ENCODE measurements at places on chromosomes 2 and 18.

DNA sequence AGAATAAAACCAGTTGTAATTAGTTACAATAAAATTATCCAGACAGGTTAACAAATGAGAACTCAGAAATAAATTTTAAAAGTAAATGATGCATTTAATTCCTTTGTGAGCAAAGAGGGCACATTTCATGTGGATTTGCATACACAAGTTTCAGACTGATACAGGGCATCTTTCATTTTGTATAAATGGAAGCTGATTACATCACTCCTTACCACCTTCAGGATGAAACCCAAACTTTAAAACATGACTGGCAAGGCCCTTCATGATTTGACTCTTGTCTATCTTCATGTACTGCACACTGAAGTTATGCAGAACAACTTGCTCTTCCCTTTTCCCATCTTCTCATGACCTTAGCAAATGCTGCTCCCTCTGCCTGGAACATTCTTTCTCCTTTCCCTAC lies 26.9 kb downstream of the EFEMP1 start:
- DNase-seq = no peak

- no peak for DNase-seq
These were observed 2.4 kb upstream of the MAPRE3 start for GRCh38 chr2:26968001-26968400.

- no peak for DNase-seq
These were observed 213.8 kb downstream of the SMAD2 start for GRCh38 chr18:47716632-47717185.

- no peak for DNase-seq
These were observed 1.9 kb downstream of the HS6ST1 start for GRCh38 chr2:128316777-128317180.

DNA sequence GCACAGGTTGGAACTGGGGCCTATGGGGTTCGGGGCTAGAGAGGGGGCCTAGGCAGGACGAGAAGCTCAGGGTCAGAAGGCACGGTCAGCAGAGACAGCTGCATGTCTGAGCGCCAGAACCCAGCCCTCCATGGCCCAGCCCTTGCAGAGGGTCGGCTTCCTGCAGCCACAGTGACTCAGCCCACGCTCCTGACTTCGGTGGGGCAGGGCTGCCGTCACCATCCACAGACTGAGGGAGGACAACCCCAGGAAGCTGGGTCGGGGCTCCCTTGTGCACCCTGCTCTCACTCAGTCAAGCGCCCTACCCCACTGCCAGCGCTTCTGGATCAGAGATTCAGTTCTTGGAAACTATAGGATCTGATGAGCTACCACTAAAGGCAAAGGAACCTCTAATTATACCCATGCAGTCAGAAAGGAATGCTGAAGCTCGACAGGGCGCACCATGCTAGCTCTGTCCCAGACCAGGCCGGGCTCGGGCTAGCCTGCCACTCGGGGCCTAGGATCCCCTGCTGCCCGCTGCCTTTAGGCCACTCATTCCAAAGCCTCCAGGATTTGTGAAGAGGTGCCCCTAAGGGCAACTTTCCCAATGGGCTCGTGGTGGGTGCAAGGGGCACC lies 3.0 kb downstream of the ACTR1B start:
- no peak for DNase-seq

DNA sequence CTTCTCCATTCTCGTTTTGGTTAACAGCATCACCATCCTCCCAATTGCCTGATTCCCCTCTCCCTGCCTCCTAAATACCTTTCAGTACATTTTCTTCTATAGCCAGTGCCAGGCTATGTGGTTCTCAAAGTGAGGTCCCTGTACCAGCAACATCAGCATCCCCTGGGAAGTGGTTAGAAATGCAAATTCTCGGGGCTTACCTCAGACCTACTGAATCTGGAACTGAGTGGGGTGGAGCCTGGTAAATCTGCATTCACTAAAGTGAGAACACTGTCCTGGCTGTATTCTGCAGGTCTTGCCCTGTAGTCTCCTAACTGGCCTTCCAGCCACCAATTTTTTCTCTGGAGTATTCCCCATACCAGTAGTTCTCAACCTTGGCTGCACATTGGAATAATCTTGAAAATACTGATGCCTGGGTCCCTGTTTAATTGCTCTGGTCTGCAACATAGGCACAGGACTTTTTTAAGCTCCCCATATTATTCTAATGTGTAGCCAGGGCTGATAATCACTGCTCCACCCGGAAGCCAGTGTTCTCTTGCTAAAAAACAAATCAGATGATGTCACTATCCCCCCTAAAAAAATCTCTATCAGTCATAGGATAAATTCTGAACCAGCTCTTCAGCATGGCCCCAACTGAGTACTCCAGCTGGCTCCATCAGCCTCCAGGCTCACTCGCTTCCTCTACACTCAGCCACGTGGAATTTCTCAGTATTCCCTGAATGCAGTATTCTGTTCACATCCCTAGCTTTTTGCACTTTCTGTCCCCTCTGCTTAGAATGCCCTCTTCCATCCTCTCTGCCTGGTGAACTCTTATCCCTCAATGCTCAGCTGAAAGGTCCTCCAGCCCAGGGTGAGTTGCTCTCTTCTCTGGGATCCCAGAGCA lies 98.4 kb downstream of the CDK15 start:
- peak; percentile 46 for DNase-seq

DNA sequence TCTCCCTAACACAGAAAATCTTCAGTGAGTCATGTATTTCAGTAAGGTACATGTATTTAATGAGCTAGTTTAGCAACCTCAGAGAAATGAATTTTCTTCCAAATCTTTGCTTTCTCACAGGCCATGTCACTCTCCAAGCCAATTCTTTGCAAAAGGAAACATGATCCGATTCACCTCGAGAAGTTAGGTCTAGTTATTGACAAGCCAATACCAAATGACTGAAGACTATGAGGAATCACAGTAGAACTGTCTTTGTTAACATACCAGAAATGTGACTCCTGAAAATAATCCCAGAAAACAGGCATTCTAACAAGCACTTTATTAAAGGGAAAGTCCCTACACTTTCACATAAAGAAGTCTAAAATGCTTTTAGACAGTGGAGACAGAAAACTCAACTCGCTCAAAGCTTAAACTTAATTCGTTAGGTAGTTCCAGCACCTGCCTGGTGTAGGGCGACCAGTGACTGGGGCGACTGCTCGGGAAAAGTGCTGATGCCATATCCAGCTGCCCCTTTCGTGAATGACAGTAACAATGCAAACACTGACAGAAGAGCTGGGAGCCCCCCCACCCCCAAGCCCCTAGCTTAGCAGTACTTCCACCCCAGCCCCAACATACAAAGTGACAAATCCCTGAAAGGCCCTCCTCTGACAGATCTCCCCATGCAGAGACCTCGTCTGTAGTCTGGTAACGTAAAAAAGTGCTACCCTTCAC lies 1.8 kb downstream of the MEMO1 start:
- peak; percentile 15 for DNase-seq

GRCh38 chr18:44944461-44944860 lies 263.8 kb downstream of the SETBP1 start:
- DNase-seq = no peak

GRCh38 chr2:172196768-172197431 lies 94.2 kb upstream of the DLX2 start:
- DNase-seq = peak; percentile 87

All from RPMI7951 (cell line).